GM03348 (cell line): ENCODE measurements at places on chromosomes 16 and 17.
A peak's percentile ranks its signal among the peaks of the same experiment; 100 is the strongest.

GRCh38 chr16:11446566-11447119 is 101.4 kb downstream of the RMI2 start:
- no peak for DNase-seq

DNA sequence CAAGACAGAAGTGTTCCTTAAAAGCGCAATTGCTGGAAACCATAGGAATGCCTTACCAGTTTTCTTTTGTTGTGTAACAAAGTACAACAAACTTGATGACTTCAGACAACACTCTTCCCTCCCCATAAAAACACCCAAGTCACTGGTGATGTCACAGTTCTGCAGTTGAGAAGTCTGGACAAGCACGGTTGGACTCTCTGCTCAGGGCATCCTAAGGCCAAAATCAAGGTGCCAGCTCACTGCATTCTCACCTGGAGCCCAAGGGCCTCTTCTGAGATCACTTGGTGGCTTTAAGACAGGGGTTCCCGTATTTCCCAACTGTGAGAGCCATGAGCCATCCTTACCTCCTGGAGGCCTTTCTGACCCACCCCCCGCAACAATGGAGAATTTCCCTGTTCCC is 45.6 kb upstream of the MEAK7 start:
- no peak for DNase-seq

DNA sequence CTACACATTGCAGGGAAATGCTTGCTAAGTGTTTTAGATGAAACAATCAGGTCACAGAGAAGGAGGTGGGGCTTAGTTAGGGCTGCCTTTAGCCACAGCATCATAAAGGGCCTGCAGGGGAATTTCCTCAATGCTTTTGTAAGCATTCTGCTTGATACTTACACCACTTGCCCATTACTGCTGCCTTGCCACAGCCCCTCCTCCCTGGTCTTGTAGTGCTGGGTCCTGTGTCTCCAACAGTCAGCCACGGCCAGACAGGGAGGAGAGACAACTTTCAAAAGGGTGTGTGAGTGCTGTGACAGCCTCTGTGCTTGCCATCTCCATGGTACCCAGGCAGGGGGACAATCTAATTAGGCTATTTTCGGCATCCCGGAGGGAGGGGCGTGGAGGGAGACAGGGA is 111.2 kb downstream of the SHISA9 start:
- DNase-seq = no peak

- no peak for DNase-seq
These were observed 38.5 kb upstream of the CNEP1R1 start for GRCh38 chr16:49986351-49987124.

- DNase-seq = no peak
These were observed 15.2 kb downstream of the CNGB1 start for GRCh38 chr16:57955572-57956188.

DNA sequence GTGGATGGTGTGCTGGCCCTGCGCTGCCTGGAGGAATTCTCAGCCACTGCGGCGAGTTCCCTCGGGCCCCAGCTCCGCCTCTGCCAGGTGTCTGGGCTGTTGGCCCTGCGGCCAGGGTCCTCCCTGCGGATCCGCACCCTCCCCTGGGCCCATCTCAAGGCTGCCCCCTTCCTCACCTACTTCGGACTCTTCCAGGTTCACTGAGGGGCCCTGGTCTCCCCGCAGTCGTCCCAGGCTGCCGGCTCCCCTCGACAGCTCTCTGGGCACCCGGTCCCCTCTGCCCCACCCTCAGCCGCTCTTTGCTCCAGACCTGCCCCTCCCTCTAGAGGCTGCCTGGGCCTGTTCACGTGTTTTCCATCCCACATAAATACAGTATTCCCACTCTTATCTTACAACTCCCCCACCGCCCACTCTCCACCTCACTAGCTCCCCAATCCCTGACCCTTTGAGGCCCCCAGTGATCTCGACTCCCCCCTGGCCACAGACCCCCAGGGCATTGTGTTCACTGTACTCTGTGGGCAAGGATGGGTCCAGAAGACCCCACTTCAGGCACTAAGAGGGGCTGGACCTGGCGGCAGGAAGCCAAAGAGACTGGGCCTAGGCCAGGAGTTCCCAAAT is 1.3 kb upstream of the TNFSF13 start:
- DNase-seq = no peak

- no peak for DNase-seq
These were observed 143.6 kb downstream of the COPRS start for GRCh38 chr17:31715446-31715845.

- no peak for DNase-seq
These were observed 7.9 kb downstream of the STAC2 start for GRCh38 chr17:39217734-39218369.

GRCh38 chr16:27853651-27854050 is 209.9 kb downstream of the GSG1L start:
- DNase-seq = no peak

- no peak for DNase-seq
These were observed 181.3 kb downstream of the IRF8 start for GRCh38 chr16:86080131-86080875.

GRCh38 chr17:65857718-65858117 is 296.3 kb upstream of the AXIN2 start:
- peak; percentile 51 for DNase-seq

- no peak for DNase-seq
These were observed 282.2 kb upstream of the CDH5 start for GRCh38 chr16:66084306-66084705.

DNA sequence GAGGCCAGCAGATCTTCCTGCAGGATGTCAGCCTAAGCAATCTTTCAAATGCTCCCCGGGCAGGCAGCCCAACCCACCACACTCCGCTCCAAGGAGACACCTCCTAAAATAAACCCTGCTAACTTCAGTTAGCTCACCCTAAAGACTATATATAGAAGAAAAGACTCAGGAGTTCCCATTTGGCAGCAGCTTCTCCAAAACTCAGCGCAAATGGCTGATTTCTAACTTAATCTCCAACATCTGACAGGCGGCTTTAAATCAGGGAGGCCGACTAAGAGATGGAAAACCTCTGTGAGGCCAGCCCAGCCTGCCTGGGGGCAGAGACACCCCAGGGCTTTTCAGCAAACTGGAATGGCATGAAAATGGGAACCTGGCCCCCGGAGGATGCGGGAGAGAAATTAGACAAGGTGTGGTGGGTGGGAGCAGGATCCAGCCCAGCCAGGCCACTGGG is 91.6 kb downstream of the XYLT1 start:
- peak; percentile 82 for DNase-seq

GRCh38 chr16:4365014-4365406 is 6.6 kb upstream of the VASN start:
- DNase-seq = no peak

- DNase-seq = no peak
These were observed 128.0 kb upstream of the CACNG5 start for GRCh38 chr17:66706851-66707450.

- no peak for DNase-seq
These were observed 18.1 kb downstream of the TMC6 start for GRCh38 chr17:78110363-78111015.

DNA sequence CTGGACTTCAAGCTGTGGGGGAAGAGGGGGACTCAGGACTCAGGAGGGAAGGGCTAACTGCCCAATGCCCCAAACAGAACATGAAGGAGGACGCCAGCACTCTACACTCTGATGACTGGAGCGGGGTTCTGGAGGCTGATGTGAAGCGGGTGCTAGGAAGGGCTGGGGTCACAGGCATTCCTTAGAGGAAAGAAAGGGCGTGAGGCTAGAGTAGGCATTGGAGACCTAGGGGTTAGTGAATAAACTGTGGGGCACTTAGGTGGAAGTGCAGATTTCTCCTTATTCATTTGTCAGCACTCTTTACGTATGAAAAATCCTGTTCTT is 760 bp upstream of the LMF1 start:
- DNase-seq = no peak

DNA sequence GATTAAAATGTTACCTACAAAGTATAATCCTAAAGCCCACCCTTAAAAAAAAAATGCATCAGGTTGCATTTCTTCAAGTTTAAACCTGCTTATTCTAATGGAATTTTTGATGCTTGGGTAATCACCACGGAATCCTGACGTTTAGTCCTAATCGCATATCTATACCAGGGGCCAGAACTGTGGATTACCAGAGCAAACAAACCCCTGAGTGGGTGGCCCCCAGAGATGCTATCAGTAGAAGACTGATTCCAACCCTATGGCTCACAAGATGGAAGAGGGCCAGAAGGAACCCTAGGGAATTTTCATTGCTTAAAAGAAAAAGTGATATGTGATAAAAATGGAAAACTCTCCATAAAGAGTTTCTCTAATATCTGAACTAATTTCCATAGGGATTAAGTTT is 152.2 kb upstream of the NOG start:
- DNase-seq = peak; percentile 40

DNA sequence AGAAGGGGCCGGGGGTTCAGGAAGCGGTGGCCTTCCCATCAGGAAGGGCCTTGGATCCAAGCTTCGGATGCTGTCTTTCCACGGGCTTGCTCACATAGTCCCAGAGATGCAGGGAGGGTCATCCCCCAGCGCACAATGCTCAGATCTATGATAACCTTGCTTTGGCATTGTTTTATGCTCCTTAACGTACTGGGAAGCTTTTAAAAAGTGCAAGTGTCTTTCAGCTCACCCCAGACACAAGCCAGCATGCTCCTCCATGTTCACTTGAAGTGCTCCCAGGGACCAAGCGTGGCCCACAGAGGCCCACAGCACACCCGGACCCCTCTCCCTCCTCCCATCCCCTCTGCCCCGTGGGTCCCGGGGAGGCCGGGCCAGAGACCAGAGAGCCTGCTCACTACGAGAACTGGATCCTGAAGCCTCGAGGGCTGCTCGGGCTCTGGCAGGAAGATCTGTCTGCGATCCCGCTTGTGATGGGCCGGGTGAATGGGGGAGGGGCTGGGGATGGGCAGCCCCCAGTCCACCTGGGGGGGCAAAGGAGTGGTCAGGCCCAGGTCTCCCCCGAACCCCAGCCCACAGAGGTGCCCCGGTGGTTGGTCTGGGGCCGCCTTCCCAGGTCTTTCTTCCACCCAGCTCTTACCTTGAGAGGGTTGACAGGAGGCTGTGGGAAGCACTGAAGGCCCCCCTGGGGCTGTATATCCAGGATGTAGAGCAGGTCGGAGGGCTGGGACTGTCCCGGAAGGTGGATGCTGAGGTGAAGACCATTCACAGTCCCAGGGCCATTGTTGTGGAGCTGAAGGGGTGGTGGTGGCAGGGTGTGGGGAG is 11.8 kb upstream of the FAM171A2 start:
- DNase-seq = no peak

GRCh38 chr17:35612924-35613521 is 25.9 kb downstream of the AP2B1 start:
- DNase-seq = peak; percentile 47

DNA sequence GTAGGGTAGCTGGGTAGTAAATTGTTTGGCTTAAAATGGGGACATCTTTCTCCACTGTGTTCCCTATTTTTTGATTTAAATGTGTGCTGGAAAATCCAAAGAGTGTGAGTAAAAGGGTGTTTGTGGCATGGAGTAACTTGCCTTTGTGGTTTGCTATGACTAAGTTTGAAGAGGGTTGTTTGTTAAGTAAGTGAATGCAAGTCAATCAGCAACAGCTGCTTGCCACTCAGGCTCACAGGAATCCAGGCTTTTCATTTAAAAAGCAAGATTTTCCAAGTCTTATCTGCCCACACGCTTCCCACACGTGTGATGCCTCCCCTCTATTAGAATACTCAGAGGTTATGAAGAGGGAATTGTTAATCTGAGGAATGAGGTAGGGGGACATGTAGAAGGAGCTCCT is 847.7 kb upstream of the RBFOX1 start:
- no peak for DNase-seq

DNA sequence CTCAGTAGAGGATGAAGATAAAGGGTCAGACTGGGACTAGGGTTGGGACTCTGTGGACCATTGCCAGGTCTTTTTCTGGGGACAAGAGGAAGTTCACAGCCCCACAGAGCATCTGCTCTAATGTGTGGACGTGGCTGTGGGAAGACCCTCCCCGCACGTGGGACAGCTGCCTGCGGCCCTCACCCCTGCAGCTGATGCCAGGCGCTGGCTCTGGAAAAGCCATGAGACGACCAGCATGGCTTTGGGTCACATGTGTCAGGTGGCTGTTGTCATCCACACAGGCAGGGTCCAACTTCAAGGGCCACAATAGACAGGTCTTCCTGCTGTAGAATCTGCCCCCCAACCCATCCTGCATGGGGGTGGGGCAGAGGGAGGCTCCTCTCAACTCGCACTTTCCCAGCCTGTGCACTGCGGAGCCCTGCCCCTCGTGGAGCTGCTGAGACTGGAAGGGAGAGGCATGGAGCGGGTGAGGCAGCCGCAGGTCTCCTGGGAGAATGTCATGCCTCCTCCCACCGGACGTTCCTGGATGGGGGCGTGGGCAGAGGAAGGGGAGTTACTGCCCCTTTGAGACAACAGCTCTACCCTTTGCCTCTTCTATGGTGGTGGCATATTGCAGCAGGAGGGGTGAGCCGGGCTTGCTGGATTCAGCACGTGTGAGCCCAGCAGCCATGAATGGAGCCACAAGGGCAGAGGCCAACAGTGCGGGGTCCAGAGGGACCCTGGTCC is 53.4 kb downstream of the PIMREG start:
- no peak for DNase-seq

GRCh38 chr16:64749346-64749745 is 372.5 kb downstream of the CDH11 start:
- no peak for DNase-seq

DNA sequence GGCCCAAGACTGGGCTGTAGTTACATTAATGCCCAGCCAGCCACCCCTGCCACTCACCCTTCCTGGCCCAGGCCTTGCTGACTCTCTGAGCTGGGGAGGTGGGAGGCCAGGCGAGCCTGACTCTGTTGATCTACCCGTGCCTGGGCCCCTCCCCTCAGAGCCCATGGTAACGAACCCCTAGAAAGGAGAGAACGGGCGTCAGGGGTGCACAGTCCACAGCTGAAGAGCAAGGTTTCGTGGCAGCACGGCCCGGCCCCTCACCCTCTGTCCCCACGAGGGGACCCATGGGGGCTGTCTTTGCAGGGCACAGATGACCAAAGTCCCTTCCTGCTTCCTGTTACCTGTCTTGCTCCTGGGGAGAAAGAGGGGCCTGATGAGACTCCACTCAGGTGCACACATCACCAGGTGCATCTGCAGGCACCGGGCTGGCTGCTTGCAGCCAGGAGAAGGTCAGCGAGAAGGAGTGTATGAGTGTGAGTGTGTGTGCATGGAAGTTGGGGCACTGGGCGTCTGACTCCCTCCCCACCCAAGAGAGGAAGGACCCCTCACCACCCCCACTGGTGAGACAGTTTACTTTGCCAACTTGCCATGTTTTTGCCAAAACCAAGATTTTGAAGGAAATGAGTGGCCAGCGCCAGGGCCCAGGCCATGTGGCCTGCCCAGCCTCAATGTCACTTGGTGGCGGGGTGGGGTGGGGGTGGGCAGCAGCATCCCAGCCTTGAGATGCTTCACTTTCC is 359.1 kb downstream of the SEC14L1 start:
- DNase-seq = no peak

- peak; percentile 28 for DNase-seq
These were observed 296.7 kb upstream of the IRX5 start for GRCh38 chr16:54633943-54634362.

GRCh38 chr17:5226940-5227878 is 7.5 kb downstream of the SCIMP start:
- no peak for DNase-seq
